ENCODE measurements at places on chromosomes 1 and 21.

- no peak for DNase-seq
These were observed 10.0 kb downstream of the MEX3A start for GRCh38 chr1:156072251-156072650.

- DNase-seq = peak; percentile 33
These were observed 21.5 kb upstream of the LEFTY2 start for GRCh38 chr1:225962440-225962975.

DNA sequence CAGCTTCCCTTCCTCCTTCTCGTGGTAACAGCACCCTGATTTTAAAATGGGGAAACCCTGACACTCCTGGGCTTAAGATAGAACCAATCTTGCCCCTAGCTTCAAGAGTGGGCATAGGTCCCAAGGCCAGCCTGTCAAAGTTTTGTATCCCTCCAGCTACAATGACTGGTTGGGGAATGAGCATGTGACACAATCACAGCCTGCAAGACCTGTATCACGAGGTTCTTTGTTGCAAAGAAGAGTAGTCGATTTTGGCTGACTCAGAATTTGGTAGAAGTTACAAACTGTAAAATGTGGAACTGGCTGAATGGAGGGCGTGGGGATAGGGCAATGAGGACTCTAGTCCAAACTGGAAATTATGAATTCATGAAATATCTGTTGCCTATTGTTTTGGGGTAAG lies 18.7 kb downstream of the CTSK start:
- no peak for DNase-seq

GRCh38 chr1:1264026-1264425 lies 9.6 kb downstream of the UBE2J2 start:
- DNase-seq = no peak

GRCh38 chr1:241640867-241641622 lies 876 bp upstream of the CHML start:
- DNase-seq = no peak

DNA sequence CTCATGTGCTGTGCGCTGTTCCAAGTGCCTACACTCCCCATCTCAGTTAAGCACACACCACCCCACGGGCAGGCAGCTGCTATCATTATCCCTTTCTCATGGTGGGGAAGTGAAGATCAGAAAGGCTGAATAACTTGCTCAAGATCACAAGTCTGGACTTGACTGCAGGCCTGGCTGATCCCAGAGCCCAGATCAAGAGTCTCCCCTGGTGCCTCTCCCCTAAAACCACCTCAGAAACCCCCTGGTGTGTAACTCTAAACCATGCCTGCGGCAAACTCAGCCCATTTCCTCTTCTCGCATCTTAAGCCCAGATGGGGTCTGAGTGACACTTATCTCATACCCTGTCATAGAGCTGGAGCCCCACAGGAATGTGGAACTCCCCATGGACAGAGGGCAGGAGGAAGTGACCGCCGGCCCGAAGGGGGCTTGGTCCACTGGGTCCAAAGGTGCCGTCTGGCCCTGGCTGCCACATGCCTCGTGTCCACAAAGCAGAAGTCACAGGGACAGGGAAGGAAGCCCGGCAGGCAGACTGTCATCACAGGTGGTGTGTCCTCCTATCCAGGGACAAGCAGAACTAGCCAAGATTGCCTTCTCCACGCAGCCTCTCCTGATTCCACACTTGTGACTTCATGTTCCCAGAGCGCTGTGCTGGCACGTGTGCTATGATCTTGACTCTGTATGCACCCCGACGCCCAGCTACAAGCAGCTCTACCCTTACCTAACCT lies 92.1 kb downstream of the SYF2 start:
- no peak for DNase-seq

DNA sequence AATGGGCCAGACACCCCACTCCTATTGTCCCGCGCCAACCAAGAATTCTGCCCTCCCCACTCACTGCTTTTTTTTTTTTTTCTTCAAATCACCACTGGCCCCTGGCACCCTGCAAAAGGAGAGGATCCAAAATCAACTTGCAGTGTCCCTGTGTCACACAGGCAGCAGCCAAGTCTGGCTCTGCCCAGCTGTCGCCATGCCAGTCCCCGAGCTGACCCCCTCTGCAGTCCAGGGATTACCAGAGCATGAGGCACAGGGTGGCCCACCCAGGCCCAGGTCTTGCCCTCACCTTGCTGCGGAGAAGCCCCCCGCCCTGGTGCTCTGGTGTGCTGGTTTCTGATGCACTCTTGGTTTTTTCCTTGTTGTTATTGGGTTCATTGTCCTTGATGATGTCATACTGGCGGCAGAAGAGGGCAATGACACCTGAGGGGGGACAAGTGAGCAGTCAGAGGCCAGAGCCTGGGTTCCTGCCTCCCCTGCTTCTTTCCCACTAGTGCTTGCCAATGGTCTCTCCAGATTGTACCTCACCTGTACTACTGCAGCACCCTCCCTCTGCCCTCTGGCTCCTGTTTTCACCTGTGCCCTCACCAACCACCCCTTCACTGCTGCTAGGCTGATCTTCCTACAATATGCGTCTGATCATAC lies 6.2 kb downstream of the FNDC5 start:
- no peak for DNase-seq

DNA sequence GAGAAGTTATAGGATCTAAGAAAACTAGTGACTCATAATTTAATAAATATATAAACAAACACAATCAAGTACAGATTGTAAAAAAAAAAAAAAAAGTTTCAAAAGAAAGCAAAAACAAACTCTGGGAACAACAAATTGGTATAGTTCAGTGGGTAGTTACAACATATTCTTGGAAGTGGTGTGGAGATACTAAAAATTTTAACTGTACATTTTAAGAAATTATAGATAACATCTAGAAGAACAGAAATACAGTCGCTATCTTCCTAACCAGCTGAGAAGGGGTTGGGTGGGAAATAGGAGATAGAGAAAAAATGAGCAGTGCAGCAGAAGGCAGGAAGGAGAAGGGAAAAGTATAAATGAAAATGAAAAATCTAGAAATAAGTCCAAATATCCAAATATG lies 70.5 kb downstream of the LRRC8C start:
- no peak for DNase-seq

- DNase-seq = no peak
These were observed 144.6 kb upstream of the TNR start for GRCh38 chr1:175887981-175888428.

DNA sequence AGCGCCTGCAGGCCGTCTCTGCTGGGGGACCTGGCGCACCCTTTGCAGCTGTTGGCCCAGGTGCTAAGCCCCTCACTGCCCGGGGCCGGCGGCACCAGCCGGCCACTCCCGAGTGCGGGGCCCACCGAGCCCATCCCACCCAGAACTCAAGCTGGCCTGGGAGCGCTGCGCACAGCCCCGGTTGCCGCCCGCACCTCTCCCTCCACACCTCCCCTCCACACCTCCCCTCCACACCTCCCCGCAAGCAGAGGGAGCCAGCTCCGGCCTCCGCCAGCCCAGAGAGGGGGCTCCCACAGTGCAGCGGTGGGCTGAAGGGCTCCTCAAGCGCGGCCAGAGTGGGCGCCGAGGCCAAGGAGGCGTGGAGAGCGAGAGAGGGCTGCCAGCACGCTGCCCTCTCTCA lies 177.8 kb upstream of the KAZN start:
- no peak for DNase-seq

DNA sequence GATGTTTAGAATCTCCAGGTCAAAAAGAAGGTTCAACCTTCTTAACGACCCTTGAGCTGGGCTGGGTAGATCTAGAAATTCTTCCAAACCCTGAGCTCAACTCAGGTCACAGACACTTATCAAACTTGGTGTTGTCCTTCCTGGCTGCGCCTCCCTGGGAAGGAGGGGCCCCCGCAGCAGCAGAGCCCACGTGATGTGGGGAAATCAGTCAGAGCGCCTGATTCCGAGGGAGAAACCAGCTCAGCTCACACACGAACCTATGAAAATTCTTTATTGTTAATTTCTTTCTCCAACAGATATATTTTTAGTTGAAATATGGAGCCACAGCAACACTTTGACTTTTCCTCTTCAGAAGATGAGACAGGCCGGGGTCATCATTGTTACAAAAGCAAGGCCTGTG lies 24.3 kb upstream of the CLSTN1 start:
- DNase-seq = no peak

DNA sequence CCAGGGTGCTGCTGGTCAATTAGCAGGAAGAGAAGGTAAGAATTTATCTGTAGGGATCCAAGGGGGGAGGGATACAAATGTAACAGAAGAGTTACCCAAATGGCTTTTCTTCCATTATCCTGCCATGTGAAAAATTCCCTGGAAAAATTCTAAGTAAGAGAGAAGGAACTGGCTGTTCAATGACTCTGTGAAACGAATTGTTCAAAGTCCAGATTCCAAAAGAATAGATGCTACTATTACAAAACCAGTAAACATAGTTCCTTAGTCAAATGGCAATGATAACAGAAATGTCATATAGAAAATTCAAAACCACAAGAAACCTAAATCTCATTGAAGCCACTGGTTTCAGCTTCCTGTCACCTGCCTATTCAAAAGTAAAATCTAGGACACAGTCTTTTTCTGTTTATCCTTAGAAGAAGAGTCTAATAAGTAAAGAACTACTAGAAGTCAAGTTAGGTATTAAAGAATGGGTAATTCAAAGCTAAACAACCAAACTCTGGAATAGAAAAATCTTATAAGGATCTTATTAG lies 102.6 kb downstream of the ZNF644 start:
- no peak for DNase-seq

GRCh38 chr21:36113647-36114428 lies 21.0 kb upstream of the CBR3 start:
- no peak for DNase-seq
